ENCODE measurements at places on chromosomes 13 and 19.

- no peak for DNase-seq
These were observed 36.2 kb downstream of the C13orf46 start for GRCh38 chr13:113937527-113938180.

- DNase-seq: no peak
These were observed 14.5 kb downstream of the SHISA2 start for GRCh38 chr13:26037302-26037701.

GRCh38 chr13:94646904-94647303 is 45.2 kb downstream of the GPR180 start:
- DNase-seq: no peak

DNA sequence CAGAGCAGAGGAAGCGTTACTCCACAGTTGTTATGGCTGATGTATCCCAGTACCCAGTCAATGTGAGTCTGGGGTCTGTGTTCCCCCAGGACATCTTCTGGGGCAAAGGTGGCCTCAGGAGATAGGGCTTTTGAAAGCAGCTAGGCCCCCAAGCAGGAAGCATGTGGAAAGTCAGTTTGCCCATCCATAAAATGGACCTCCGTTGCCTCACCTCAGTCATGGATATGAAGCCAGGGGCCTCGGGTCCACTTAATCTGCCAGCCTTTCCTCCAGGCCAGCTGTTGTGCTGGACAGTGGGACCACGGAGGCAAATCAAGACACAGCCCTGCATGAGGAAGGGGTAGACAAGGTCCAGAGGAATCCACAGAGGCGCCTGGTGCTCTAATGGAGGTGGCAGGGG is 3.3 kb downstream of the EPS8L1 start:
- no peak for DNase-seq

GRCh38 chr19:46678110-46678732 is 17.2 kb upstream of the DACT3 start:
- DNase-seq: no peak

DNA sequence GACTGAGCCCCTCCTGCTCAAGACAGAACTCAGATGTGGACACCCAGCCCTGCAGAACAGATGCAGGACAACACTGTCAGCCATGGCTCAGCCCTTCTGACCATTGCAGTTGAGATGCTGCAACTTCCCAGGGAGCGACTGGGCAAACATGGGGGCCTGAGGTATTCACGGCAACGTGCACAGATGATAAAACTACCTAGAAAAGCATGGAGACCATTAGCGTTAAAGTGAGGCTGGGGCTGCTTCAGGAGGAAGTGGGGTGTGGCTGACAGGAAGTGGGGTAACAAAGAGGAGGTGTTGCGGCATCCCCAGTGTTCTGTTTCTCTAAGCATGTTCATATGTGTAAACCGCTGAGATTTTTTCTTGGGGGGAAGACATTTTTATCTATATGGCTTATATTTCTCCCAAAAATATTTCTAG is 1.3 kb upstream of the SIGLEC9 start:
- no peak for DNase-seq

DNA sequence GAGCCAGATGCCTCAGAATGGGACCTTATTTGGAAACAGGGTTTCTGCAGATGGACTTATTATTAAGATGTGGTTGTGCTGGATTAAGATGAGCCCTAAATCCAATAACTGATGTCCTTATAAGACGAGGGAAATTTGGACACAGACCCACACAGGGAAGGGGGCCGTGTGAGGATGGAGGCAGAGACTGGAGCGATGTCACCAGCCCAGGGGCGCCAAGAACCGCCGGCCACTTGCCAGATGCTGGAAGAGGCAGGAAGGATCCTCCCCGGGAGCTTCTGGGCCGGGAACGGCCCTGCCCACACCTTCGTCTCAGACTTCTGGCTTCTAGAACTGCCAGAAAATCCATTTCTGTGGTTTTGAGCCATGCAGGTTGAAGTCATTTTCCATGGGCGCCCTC is 26.6 kb downstream of the GNG7 start:
- no peak for DNase-seq

DNA sequence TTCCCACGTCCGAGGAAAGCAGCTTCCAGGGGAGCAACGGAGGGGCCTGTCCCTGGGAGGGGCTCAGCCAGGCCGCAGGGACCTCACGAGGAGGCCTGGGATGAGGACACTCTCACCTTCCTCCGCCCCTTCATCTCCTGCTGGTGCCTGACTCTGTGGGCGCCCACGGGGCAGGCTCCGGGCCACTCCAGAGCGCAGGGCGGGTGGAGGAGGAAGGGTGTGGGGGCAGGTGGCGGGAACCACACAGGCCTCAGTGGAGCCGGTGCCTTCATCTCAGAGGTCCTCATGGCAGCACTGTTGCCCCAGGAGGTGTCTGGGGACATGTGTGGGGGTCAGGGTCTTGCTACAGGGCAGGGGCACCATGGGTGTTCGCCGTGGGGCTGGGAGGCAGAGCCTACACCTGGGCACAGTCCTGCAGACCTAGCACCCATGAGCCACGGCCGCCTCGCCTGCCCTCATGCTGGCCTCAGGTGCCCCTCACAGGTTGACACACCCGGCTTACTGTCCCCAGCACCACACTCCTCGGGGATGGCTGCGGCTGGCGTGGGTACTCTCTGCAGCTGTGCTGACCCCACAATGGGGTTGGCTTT is 10.1 kb upstream of the TMEM255B start:
- DNase-seq: no peak

GRCh38 chr19:18422530-18423191 is 3.5 kb downstream of the SSBP4 start:
- no peak for DNase-seq

- DNase-seq: no peak
These were observed 3.6 kb downstream of the AKAP11 start for GRCh38 chr13:42275506-42275905.

DNA sequence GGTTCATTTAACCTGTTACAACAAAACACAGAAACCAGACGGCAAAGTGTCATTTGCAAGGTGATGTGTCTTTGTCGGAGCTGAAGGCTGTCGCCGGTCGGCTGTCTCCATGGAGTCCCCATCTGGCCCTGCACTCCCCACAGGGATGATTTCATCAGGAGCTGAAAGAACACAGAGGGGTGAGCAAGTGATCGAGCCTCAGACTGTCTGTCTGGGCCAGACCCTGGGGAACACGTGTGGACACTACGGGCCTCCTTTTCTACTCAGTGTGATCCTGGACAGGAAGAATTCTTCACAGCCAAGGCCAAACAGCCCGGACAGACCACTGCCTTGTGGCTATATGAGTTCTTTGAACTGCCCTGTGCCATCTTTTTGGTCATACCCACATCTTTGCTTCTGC is 85.1 kb downstream of the RNASEH2B start:
- DNase-seq: no peak

- no peak for DNase-seq
These were observed 45.4 kb upstream of the SPACA7 start for GRCh38 chr13:112330479-112331381.

DNA sequence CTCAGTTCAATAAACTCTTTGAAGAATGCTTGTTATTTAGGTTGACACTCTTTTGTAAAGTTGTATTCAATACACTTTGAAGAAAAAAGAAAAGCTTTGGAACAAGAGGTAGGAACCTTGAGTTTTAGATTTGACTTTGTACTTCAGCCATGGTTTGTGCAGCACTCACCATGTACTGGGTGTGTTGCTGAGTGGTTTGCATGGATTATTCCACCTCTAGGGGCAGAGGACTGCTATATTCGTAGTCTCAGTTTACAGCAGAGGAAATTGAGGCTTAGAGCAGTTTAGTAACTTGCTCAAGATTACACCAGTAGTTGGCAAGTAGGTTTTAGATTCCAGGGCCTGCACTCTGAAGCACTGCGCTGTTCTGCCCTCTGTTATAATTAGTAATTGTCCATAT is 68.8 kb downstream of the DNAJC3 start:
- no peak for DNase-seq
